ENCODE measurements at places on chromosomes 11 and 22. TPM values are rescaled to one million over a fixed set of nuclear protein-coding genes. Genes with fewer than 3 reads are reported as not detected.

Gene ABCG4
- total RNA-seq = 1.7 TPM

Gene P2RY2
- 5.6 TPM for total RNA-seq

Gene RIMBP3C
- total RNA-seq = not detected

Gene RFPL2
- total RNA-seq = not detected

Gene PDGFD
- total RNA-seq = 13.1 TPM

Gene OPCML
- total RNA-seq = not detected

Gene KRTAP5-10
- not detected for total RNA-seq

Gene MMP7
- total RNA-seq = not detected

Gene BBOX1
- not detected for total RNA-seq

Gene MS4A7
- total RNA-seq = not detected

Gene SLC22A25
- not detected for total RNA-seq

Gene IGLL1
- not detected for total RNA-seq

Gene MN1
- total RNA-seq = 1.7 TPM

Gene RAB3IL1
- 3.6 TPM for total RNA-seq

Gene PCF11
- 51.2 TPM for total RNA-seq

Gene PPP2R5B
- total RNA-seq = 17.8 TPM

Gene KRTAP5-1
- not detected for total RNA-seq

Gene GSTT2B
- 4.0 TPM for total RNA-seq

Gene KCNA4
- not detected for total RNA-seq

Gene FAM83F
- not detected for total RNA-seq

Gene C11orf65
- total RNA-seq = not detected

Gene OR8D1
- not detected for total RNA-seq

Gene FGF19
- total RNA-seq = not detected

Gene BLID
- total RNA-seq = 3.5 TPM

Gene OR8K1
- total RNA-seq = not detected

Gene ALDH3B2
- total RNA-seq = not detected

Gene TRPC6
- not detected for total RNA-seq

Gene MRGPRX3
- not detected for total RNA-seq

Gene SLC22A9
- not detected for total RNA-seq

Gene ANKK1
- not detected for total RNA-seq

Gene KRTAP5-9
- total RNA-seq = 0.30 TPM

Gene RASL10A
- total RNA-seq = 1.9 TPM

Gene DDX25
- not detected for total RNA-seq

Gene DLG2
- total RNA-seq = 1.1 TPM

Gene IGSF22
- total RNA-seq = not detected

Gene LRRC32
- total RNA-seq = 117 TPM

Gene CREB3L1
- 0.78 TPM for total RNA-seq

Gene LARGE2
- total RNA-seq = not detected

Gene ACTN3
- total RNA-seq = 0.18 TPM

Gene MAPK8IP1
- 5.3 TPM for total RNA-seq

Gene EEF1G
- 1,345 TPM for total RNA-seq

Gene KLHDC7B
- total RNA-seq = not detected

Gene KRTAP5-2
- total RNA-seq = not detected

Gene SEC14L6
- 0.15 TPM for total RNA-seq

Gene PVALB
- total RNA-seq = not detected

Gene GVQW3
- 0.99 TPM for total RNA-seq

Gene HEPN1
- total RNA-seq = not detected

Measured in endothelial cell of umbilical vein (primary cell).